ENCODE measurements at places on chromosomes 2 and 18. TPM values are rescaled to one million over a fixed set of nuclear protein-coding genes. Genes with fewer than 3 reads are reported as not detected.

DNA sequence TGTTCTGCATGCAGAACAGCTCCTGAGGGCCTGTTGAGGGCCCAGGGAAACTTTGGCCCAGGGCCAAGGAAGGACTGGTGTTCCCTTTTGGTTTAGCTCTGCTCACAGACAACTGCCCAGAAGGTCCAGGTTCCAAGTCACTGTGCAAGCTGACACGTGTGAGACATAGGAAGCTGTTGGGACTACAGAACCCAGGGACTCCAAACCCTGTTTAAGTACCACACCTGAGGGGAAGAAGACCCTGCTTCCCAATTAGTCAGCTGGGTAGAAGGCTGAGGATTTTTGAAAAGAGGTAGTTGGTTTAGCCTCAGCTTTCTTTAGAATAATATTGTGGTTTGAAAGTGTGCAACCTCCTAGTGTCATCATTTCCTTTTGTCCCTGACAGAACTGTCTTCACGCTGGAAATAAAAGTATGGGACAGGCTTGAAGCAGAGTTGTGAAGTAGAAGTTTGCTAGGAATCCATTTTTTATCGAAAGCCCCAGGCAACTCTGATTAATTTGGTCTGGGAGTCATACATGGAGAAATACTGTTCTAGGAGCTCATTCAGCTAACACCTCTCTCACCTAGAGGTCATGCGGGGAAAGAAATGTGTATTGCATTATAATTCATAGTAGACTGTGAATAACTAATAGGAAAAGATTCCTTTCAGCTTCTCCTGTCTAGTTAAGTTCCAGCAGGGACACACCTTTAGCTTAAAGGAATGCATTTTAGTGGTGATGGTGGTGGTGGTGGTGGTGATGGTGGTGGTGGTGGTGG is 19.9 kb upstream of the IL1RL1 start:
- DNase-seq = no peak

DNA sequence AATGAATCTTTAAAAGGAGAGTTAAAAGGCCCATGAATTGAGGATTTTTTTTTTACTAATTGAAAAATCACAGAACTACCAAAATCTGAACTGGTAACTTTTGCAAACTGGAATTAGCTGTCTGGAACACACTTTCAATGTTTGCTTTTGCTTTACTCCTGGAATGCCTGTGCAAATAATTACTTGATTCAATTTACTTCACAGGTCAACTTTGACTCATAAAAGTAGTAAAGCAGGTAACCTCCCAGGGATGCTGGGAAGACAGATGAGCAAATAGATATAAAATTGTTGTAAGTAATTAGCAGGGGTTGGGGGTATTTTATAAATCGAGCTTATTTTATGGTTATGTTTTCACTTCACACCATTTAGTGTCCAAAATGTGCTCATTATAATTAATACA is 398.3 kb upstream of the HNRNPA3 start:
- DNase-seq = no peak

DNA sequence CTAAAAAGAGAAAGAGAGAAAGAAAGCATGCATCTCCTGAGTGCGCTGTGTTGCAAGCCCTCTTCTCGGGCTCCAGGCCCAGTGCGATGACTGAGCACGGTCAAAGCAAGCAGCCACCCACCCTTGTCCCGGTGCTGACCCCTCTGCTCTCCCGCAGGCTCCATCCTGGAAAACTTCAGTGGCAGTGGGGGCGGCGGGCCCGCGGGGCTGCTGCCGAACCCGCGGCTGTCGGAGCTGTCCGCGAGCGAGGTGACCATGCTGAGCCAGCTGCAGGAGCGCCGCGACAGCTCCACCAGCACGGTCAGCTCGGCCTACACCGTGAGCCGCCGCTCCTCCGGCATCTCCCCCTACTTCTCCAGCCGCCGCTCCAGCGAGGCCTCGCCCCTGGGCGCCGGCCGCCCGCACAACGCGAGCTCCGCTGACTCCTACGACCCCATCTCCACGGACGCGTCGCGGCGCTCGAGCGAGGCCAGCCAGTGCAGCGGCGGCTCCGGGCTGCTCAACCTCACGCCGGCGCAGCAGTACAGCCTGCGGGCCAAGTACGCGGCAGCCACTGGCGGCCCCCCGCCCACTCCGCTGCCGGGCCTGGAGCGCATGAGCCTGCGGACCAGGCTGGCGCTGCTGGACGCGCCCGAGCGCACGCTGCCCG is 252.5 kb downstream of the GLI2 start:
- peak; percentile 89 for DNase-seq

GRCh38 chr2:72326759-72327158 is 179.1 kb upstream of the CYP26B1 start:
- no peak for DNase-seq

GRCh38 chr2:85579266-85579935 is 2.0 kb downstream of the VAMP8 start:
- DNase-seq = no peak

- no peak for DNase-seq
Measured at GRCh38 chr2:168107322-168107721, 140.1 kb downstream of the STK39 start.

DNA sequence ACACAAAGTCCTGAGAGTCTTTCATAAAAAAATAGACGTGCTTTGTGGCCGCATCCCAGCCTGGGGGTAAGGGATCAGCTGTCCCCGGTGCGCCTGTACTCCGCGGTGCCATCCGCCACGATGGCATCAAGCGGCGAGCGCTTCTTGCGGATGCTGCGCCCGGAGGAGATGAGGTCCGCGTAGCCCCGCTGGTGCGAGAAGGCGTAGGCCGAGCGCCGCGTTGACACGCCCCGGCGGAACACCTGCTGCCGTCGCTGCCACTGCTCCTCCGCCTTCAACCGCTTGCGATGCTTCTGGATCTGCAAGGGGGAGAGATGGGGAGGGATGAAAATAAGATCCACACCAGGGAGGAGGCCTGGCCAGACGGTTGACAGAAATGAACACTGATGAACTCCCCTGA is 26.8 kb upstream of the NARS1 start:
- DNase-seq = no peak

- no peak for DNase-seq
Measured at GRCh38 chr2:57828221-57828620, 218.4 kb upstream of the VRK2 start.

GRCh38 chr2:113117541-113118262 is 9.7 kb upstream of the IL1RN start:
- no peak for DNase-seq

- no peak for DNase-seq
Measured at GRCh38 chr2:239355139-239355538, 45.7 kb downstream of the HDAC4 start.

GRCh38 chr18:67582488-67582887 is 66.0 kb upstream of the DSEL start:
- no peak for DNase-seq

GRCh38 chr2:229089776-229090175 is 181.3 kb downstream of the PID1 start:
- DNase-seq = no peak

DNA sequence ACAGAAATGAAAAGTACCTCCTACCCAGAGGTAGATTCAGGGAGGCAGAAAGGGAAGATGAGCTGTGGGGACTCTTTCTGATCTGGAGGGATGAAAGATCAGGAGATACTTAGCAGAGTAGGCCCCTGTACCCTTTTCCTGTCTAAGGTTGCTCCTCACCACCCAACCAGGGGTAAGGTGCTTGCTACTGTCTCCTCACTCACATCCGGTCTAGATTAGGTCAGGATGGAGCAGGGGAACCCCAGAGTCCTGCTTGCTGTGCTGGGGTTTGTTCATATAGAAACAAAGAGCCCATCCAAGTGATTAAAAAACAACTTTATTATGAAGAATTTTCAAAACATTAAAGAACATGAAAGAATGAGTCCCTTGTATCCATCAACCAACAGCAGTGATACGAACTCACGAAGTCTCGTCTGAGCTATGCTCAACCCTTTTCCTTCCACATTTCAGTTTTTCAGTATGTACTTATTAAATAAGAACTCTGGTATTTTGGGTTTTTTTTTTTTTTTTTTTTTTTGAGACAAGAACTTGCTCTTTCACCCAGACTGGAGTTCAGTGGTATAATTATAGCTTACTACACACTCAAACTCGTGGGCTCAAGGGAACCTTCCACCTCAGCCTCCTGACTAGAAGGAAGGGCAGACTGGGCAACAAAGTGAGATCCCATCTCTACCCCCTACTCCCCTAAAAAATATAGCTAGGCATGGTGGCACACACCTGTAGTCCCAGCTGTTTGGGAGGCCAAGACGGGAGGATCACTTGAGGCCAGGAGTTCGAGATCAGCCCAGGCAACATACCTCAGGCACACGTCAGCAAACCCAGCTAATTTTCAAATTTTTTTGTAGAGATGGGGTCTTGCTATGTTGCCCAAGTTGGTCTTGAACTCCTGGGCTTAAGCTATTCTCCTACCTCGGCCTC is 28.5 kb upstream of the MCFD2 start:
- no peak for DNase-seq

DNA sequence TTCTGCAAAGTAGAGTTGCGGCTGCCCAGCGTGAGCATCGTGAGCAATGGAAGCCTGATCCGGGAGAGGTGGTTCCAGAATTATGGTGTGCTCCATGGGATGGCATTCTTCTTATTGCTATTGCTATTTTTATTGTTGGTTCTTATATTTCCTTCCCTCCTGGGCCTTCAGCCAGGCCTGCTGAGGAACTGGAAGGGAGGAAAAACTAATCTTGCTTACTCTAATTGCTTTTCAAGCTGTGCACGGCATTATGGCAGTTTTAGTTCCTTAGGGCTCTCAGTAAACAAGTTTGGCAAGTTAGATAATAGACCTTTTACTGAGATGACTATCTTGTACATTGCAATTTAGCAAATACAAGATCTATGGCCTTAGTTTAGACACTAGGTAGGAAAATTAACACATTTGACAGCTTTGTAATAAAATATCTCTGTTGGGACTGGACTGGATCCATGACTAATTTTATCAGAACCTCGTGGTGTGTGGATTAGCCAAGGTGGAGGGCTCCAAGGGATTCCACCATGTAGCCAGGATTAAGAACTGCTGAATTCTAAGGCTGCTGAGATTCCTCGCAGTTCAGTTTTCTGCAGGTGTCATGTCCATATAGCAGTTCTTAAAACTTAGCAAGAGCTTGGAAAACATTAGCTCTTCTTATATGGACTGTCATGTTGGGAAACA is 6.0 kb downstream of the RSAD2 start:
- DNase-seq = no peak

- DNase-seq = no peak
Measured at GRCh38 chr2:230170532-230170931, 49.3 kb downstream of the SP110 start.

DNA sequence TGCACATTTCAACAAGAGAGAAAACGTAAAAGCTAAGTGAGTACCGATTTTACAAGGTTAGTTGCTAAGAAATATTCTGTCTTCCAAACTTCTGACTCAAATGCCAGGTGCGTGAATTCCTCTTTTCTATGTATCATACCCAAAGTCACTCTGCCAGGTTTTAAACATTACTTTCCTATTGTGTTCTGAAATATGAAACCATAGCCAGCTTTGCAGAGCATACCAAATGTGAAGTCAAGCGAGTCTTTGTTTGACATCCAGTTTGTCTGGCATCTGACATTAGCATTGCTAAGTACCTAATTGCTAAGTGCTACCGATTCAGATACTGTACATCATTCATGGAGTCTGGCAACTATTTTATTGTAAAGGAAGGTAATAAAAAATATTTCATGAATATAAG is 321.9 kb upstream of the GALNT5 start:
- no peak for DNase-seq

- DNase-seq = no peak
Measured at GRCh38 chr18:56873441-56874140, 222.4 kb downstream of the WDR7 start.

GRCh38 chr2:158681816-158682215 is 113.3 kb upstream of the DAPL1 start:
- DNase-seq = no peak

- DNase-seq = no peak
Measured at GRCh38 chr2:22855081-22855480, 529.9 kb upstream of the KLHL29 start.

GRCh38 chr18:61912476-61912875 is 19.7 kb upstream of the RNF152 start:
- no peak for DNase-seq

GRCh38 chr2:23073671-23074070 is 311.3 kb upstream of the KLHL29 start:
- no peak for DNase-seq

DNA sequence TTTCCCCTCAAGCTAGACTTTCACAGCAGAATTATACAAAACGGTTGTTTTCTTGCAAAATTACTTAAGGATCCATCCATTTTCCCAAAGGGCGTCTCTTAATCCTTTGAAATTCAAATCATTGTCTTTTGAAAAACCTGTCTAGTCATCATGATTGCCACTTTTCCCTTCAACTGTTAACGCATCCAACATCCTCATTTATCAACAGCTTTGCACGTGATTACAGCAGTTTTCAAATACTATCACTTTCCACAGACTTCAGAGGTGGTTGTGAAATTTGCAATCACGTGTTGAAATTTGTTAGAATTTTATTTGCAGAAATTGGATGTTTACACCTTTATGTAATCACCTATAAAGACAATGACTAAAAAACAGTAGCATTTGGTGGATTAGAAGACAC is 304.4 kb upstream of the SLC39A10 start:
- DNase-seq = no peak

DNA sequence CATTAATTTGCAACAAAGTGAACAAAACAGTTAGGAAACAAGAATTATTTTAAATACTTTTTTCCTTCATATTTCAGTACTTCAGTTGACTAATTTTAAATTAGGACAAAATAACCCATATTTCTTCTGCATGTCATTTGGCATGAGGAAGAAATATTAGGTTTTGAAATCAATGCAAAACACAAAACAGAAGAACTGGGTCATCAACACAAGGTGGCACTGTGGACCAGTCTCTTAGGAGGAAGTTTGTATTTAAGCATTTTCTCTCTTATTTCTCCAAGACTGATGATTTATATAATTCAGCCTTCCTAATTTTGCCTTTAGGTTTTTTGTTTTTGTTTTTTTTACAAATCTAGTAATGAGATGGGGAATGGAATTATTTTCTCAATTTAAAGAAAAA is 352.8 kb upstream of the KCNH7 start:
- no peak for DNase-seq

- no peak for DNase-seq
Measured at GRCh38 chr2:16225545-16225944, 285.2 kb downstream of the MYCN start.

The ATP8B1 gene
- total RNA-seq = 7.8 TPM

The GPR39 gene
- 1.3 TPM for total RNA-seq

The IL1RL2 gene
- 0.93 TPM for total RNA-seq

The SLC1A4 gene
- total RNA-seq = 6.8 TPM

The PRKAG3 gene
- total RNA-seq = not detected

The STAT4 gene
- total RNA-seq = 4.1 TPM

The KRTCAP3 gene
- total RNA-seq = 0.48 TPM

The ITPRIPL1 gene
- total RNA-seq = 3.1 TPM

The ZNF804A gene
- not detected for total RNA-seq

The NCKAP5 gene
- 1.7 TPM for total RNA-seq

The CFAP65 gene
- not detected for total RNA-seq

The MGAT5 gene
- total RNA-seq = 37.5 TPM

The APOB gene
- 8.5 TPM for total RNA-seq

The IL1RL1 gene
- 32.4 TPM for total RNA-seq

The ANKRD36B gene
- total RNA-seq = 16.1 TPM

The EVA1A gene
- total RNA-seq = 0.71 TPM

The RGPD4 gene
- total RNA-seq = not detected

The DNAH6 gene
- 0.77 TPM for total RNA-seq

The SKOR2 gene
- total RNA-seq = not detected

The DNAJC5G gene
- total RNA-seq = not detected

All from mesenteric fat pad (tissue), 1 donor.